ENCODE measurements at places on chromosomes 1 and 21.

- DNase-seq, result no peak
Observed at GRCh38 chr1:174761335-174761734, 238.4 kb upstream of the CACYBP start.

DNA sequence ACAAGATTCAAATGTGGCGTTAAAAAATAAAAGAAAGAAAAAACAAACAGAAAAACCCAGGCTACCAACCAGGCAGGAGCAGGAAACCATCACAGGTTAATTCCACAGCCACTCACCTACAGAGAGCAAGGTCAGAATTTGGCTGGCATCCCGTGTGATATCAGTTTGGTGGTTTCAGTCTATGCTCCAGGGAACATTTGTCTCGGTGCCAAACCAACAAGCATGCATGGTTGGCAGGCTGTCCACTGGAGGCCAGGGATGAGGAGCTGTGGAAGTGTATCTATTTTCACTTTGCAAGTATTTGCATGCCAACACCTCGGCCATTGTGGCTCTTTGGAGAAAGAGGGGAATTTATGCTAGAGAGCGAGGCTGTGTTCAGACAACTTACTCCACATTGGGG, 53.1 kb upstream of the PROX1 start:
- no peak for DNase-seq

- no peak for DNase-seq
Observed at GRCh38 chr1:100184536-100184935, 6.5 kb upstream of the LRRC39 start.

DNA sequence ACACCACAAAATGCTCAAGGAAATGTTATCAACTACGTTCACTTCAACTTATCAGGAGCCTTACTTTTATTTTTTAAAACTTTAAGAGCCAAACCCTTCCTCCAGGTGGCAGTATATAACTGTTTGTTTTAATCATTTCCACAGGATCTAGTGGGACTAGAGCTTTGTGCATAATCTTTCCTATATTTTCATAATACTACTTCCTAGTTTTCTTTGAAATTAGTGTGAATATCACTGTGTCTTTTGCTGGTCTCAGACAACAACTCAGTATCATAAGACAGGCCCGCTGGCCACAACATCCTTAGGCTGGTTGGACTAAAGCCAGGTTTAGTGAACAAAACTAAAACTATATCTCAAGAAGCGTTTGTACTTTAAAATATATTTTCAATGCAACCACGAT, 145.5 kb downstream of the TIAM1 start:
- no peak for DNase-seq

DNA sequence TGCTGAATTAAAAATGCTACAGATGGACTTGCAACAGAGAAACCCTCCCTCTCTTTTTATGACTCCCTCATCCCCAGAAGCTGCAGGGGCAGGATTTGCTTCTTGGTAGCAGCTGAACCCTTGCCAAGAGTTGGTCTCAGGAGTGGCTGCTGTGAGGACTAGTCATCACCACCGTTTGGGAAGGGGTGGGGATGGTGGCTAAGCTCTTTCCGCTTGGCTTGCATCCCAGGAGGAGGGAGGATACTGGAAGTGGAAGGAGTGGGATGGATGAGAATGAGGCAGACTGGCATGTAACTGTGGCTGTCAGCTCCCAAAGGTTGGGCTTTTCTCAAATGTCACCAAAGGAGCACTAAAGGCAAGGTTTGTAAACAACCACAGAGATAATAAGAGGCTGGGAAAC, 50.8 kb upstream of the COL24A1 start:
- DNase-seq, result no peak
